ENCODE measurements at places on chromosomes 12 and 14.

DNA sequence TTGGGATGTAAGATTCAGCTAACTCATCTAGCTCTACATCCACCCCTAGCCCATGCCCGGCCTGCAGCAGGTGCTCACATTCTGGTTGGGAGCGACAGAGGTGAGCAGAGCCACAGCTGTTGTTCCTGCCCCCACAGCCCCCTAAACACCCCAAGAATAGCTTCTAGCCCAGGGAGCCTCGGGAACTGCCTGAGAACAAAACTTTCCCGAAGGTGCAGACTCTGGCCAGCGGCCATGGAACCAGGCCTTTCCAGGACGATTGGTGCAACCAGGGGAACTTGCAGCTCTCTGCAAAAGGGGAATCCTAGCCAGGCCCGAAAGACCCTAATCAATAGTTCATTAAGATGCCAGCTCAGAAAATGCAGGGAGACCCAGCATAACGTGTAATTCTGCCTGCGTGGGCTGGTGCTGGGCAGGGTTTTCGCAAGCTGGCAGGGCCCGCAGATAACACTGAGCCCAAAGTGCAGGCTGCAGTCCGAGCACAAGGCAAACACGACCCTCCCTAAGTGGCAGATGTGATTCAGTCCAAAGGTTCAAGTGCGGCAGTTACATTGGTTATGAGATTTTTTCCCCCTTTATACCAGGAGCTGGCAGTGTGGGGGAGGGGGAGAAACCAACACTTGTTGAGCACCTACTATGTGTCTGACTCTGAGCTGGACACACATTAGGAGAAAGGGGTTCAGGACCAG lies 122.5 kb upstream of the MAP1LC3B2 start:
- no peak for DNase-seq
- no peak overlapping the region for H3K27ac ChIP-seq
- H3K4me1 ChIP-seq, result no peaks in the 10 kb centered on the region
- no peak overlapping the region for H3K4me3 ChIP-seq
- no peaks in the 10 kb centered on the region for H3K36me3 ChIP-seq

- no peaks in the 10 kb centered on the region for H3K4me1 ChIP-seq
- H3K36me3 ChIP-seq, result peaks cover 27% of the 10 kb centered on the region
- DNase-seq, result no peak
These were observed 14.8 kb downstream of the KMT5A start for GRCh38 chr12:123398550-123399254.

- H3K4me3 ChIP-seq, result no peak overlapping the region
- H3K36me3 ChIP-seq, result peaks cover 2% of the 10 kb centered on the region
- no peak overlapping the region for H3K27ac ChIP-seq
These were observed 10.2 kb upstream of the EDDM3B start for GRCh38 chr14:20757965-20758364.

DNA sequence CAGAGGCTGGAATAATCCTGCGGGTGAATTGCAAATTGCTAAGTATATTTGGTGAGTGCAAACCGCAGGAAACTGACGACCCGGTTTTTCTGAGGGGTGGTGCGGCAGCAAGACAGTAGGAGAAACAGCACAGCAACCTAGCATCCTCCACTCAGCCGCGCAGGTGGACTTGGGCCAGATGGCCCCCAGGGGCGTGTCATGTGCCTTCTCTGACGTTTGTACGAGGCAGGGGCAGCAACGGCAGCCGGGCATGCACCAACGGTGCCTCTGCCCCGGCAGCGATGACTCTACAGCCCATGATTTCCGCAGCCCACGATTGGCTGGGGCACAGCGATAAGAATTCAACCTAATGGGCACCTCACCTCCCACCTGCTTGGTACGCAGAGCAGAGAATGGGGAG lies 11.1 kb upstream of the CLEC2A start:
- peaks cover 20% of the 10 kb centered on the region for H3K4me1 ChIP-seq
- peaks cover 4% of the 10 kb centered on the region for H3K27me3 ChIP-seq
- no peaks in the 10 kb centered on the region for H3K36me3 ChIP-seq
- H3K27ac ChIP-seq, result peak overlapping the region; percentile 35

- no peaks in the 10 kb centered on the region for H3K27me3 ChIP-seq
- H3K36me3 ChIP-seq, result no peaks in the 10 kb centered on the region
- no peak overlapping the region for H3K4me3 ChIP-seq
- peak; percentile 16 for DNase-seq
- peaks cover 7% of the 10 kb centered on the region for H3K4me1 ChIP-seq
These were observed 1127.9 kb downstream of the VRK1 start for GRCh38 chr14:97924922-97925613.

DNA sequence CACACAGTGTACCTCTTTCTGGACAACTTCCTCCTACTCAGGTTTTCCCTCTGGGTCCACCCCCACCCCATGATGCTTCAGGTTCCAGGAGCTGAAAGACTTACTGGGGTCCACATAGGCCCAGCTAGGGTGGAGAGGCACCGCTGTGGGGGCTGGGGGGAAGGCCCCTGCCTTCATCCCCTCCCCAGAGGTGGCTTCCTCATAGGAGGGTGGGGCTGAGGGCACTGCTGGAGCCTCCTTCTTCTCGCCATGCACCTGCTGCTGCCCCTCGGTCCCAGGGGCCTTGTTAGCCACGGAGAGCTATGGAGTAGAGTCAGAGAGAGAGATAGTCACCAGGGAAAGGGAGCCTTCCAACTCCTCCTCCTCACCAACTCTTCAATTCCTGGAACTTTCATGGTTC lies 2.7 kb downstream of the FAIM2 start:
- no peaks in the 10 kb centered on the region for H3K36me3 ChIP-seq
- peaks cover 13% of the 10 kb centered on the region for H3K4me1 ChIP-seq
- H3K4me3 ChIP-seq, result no peak overlapping the region
- H3K27me3 ChIP-seq, result no peaks in the 10 kb centered on the region
- no peak for DNase-seq

- no peak overlapping the region for H3K4me3 ChIP-seq
- no peak for DNase-seq
- H3K36me3 ChIP-seq, result no peaks in the 10 kb centered on the region
- no peak overlapping the region for H3K27ac ChIP-seq
These were observed 32.3 kb downstream of the KCNK13 start for GRCh38 chr14:90093942-90094595.

- peak overlapping the region; percentile 76 for H3K27ac ChIP-seq
- no peak for DNase-seq
- H3K36me3 ChIP-seq, result peaks cover 19% of the 10 kb centered on the region
- H3K4me3 ChIP-seq, result no peak overlapping the region
These were observed 3.8 kb downstream of the PARP11 start for GRCh38 chr12:3869433-3869832.

DNA sequence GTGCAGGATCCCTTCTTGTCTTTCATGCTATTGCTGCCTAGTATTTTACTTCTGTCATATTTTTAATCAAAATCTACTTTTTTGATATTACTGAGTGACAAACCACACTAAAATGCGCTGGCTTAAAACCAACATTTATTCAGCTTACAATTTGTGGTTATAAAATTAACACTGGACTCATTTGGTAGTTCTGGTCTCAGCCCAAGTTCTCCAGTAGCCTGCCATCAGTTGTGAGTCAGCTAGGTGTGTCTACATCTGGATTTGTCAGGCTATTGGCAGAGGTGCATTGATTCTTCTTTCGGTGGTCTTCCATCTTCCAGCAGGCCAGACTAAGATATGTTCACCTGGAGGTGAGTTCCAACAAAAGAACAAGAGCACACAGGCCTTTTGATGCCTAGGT lies 765.1 kb upstream of the FBXO33 start:
- H3K27me3 ChIP-seq, result no peaks in the 10 kb centered on the region
- H3K36me3 ChIP-seq, result no peaks in the 10 kb centered on the region
- H3K4me1 ChIP-seq, result no peaks in the 10 kb centered on the region
- no peak overlapping the region for H3K27ac ChIP-seq
- no peak overlapping the region for H3K4me3 ChIP-seq

DNA sequence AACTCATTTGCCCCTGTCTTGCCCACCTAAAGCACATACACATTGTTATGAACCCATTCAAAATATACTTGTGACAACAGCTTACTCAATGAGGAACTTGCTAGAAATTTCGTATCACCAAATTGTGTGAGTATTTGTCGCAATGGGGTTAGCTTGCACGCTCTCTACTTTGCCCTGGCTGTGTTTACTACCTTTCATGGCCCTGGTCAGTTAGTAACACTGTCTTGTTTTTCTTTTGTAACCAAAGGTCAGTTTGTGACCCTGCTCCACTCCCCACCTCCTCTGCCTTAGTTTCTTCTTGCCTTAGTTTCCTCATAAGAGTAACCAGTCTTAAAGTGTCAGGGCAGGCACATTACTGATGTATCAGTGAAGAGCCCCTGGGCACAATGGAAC lies 205.8 kb upstream of the EEA1 start:
- H3K4me1 ChIP-seq, result peaks cover 14% of the 10 kb centered on the region
- no peaks in the 10 kb centered on the region for H3K27me3 ChIP-seq
- H3K27ac ChIP-seq, result no peak overlapping the region
- no peak for DNase-seq
- H3K36me3 ChIP-seq, result no peaks in the 10 kb centered on the region

GRCh38 chr14:66884149-66884548 lies 305.1 kb upstream of the GARIN2 start:
- H3K27me3 ChIP-seq, result no peaks in the 10 kb centered on the region
- H3K4me1 ChIP-seq, result no peaks in the 10 kb centered on the region
- H3K36me3 ChIP-seq, result peaks cover 50% of the 10 kb centered on the region
- DNase-seq, result no peak

DNA sequence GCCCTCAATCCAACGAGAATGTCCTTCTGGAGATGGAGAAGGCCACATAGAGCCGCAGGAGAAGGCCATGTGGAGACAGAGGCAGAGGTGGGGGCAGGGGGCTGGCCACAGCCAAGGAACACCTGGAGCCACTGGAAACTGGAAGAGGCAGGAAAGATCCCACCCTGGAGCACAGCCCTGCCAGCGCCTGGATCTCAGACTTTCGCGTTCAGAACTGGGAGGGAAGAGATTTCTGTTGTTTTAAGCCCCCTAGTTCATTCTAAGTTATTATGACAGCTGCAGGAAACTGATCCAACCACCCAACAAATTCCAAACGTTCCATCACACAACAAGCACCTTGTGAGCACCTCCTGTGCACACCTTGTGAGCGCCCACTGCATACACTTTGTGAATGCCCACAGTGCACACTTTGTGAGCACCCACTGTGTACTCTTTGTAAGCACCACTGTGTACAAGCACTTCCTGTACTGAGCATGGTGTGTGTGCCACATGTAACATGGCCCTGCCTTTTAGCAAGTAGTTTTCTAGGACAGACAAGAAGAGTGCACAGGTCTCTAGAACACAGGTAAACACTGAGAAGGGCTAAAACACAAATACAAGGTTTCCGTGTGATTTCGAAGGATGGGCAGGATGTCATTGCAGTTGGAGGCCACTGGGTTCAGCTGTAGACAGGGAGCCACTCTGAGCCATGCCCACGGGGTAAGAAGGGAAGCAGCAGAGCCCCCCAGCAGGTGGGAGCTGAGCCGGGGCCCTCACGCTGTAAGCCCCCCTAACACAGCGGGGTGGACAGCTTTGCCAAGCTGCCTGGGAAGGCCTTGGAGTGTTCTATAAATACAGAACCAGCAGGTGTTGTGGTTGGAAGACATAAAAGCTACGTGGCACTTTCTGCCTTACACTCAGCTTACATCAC lies 15.4 kb downstream of the RIMBP2 start:
- peaks cover 8% of the 10 kb centered on the region for H3K27me3 ChIP-seq
- no peaks in the 10 kb centered on the region for H3K4me1 ChIP-seq
- no peaks in the 10 kb centered on the region for H3K36me3 ChIP-seq
- DNase-seq, result no peak

GRCh38 chr12:64944966-64945365 lies 120.5 kb downstream of the TBC1D30 start:
- no peak overlapping the region for H3K27ac ChIP-seq
- DNase-seq, result no peak
- H3K36me3 ChIP-seq, result no peaks in the 10 kb centered on the region

DNA sequence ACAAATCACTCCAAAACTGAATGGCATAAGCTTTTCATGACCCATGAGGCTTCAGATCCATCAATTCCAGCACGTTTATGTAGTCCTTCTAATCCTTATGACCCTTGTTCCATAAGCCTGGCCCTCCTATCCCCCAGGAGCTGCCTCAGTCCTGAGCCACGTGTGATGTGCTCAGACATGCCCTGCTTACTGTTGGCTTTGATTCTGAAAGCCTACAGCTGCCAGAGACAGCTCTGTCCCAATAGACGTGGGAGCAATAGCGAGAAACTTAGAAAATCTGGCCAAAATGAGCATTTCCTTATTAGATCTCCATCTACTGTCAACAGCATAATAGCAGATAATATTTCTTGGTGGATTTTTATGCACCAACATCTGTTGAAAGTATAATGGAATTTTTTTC lies 33.2 kb downstream of the DUSP6 start:
- H3K36me3 ChIP-seq, result no peaks in the 10 kb centered on the region
- H3K4me1 ChIP-seq, result peaks cover 14% of the 10 kb centered on the region
- H3K27me3 ChIP-seq, result no peaks in the 10 kb centered on the region
- DNase-seq, result no peak
- H3K27ac ChIP-seq, result no peak overlapping the region

DNA sequence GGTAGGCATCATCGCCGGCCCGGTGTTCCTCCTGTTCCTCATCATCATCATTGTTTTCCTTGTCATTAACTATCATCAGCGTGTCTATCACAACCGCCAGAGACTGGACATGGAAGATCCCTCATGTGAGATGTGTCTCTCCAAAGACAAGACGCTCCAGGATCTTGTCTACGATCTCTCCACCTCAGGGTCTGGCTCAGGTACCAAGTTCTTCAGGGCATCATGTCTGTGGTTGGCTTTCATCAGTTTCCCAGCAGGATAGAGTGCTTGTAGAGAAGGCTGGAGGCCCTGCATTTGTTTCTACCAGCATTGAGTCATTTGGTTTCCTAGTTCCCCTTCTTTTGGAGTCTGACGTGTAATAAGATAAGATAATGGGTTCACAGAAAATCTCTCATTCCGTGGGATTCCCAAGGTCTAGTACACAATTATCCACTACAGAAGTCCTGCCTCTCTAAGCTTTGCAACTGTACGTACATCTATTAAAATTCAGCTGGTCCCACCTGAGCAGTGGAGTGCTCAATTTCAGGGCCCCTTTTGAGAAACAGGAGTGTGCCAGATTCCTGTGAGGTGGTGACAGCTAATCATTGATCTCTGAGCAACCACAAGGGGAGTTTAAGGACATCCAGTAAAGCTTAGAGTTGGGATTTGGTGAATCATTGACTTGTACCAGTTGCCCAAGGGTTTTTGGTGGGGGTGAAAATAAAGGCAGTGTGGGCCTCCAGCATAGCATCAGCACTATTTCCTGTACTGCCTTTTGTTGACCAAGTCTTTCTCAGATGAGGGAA lies 25.1 kb downstream of the ACVR1B start:
- peaks cover 26% of the 10 kb centered on the region for H3K36me3 ChIP-seq
- H3K27me3 ChIP-seq, result peaks cover 3% of the 10 kb centered on the region

GRCh38 chr14:103555559-103556337 lies 6.7 kb downstream of the BAG5 start:
- H3K27ac ChIP-seq, result no peak overlapping the region
- peaks cover 22% of the 10 kb centered on the region for H3K36me3 ChIP-seq
- H3K4me3 ChIP-seq, result no peak overlapping the region
- H3K4me1 ChIP-seq, result peaks cover 32% of the 10 kb centered on the region
- no peak for DNase-seq

- H3K27me3 ChIP-seq, result no peaks in the 10 kb centered on the region
- H3K36me3 ChIP-seq, result no peaks in the 10 kb centered on the region
- H3K4me3 ChIP-seq, result no peak overlapping the region
- DNase-seq, result no peak
- H3K27ac ChIP-seq, result no peak overlapping the region
These were observed 16.1 kb upstream of the EIF4B start for GRCh38 chr12:52990206-52990605.
